ENCODE measurements at places on chromosomes 11 and 22.

DNA sequence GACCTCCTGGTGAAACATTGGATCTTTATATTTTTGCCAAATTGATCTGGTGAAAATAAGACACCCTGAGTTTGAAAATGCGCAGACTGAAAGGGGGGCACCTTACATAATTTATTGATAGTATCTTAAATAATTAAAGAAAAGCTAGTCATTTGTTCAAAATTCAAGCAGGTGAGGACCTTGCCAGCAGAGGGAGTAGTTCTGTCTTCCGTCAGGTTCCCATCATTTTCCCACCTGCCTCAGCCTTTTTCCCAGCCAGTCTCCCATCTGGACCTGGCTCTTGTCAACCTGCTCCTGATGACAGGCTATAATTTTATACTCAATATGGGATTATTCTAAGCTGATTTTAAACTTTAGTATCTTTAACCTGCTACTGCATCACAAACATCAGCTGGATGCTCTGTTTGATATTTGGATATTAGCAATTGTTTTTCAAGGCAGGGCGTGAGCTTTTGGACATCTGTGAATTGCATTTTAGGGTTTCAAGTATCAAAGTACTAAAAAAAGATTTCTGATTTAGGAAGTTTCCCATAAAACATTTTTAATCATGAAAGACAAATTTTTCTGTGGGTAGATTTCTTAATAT is 132.0 kb downstream of the ELP4 start:
- DNase-seq, result no peak

GRCh38 chr22:43901976-43902643 is 10.3 kb upstream of the PNPLA5 start:
- DNase-seq, result no peak

- DNase-seq, result no peak
These were observed 6.2 kb downstream of the LRRC74B start for GRCh38 chr22:21051831-21052400.

GRCh38 chr22:35328472-35328885 is 28.8 kb downstream of the TOM1 start:
- no peak for DNase-seq

DNA sequence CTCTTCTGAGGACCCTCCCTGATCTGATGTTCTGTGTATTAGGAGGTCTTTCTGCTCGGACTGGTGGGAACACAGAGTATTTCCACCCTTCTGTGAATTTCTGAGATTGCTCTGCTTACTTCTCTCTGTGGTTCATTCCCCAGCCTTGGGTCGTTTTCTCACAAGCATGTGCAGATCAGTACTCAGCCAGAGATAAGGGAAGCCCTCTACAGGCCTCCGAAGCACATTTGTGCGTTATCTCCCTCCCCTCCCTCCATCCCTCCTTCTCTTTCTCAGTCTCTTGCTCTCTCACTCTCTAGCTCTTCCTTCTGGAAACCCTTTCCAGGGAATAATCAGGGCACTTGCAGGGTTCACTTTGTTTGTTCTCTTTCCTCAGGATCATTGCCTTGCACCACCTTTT is 35.2 kb upstream of the TUB start:
- DNase-seq, result no peak

- DNase-seq, result no peak
These were observed 434 bp downstream of the XPNPEP3 start for GRCh38 chr22:40857309-40857855.

DNA sequence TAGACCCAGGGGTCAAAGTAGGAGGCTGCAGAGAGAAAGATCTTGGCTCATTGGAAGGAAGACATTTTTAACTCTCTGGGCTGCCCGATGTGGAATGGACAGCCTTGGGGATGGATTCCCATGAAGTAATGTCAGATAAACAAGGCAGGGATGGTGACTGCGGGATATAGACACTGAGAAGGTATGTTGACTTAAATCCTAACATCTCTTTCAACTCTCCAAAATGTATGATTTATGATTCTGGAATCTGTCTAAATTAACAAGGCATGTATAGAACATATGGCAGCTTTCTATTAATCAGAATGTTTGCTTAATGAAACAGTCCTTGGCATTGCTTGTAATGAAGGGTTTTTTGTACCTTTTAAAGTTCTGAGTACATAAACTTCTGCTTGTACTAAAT is 56.1 kb upstream of the VSTM5 start:
- DNase-seq, result no peak

GRCh38 chr22:21762712-21763581 is 27.4 kb upstream of the YPEL1 start:
- peak; percentile 30 for DNase-seq
